ENCODE measurements at places on chromosomes 2 and 18. TPM values are rescaled to one million over a fixed set of nuclear protein-coding genes. Genes with fewer than 3 reads are reported as not detected.

The CMPK2 gene
- total RNA-seq, result 0.67 TPM

The DTNA gene
- 0.98 TPM for total RNA-seq

The ACMSD gene
- total RNA-seq, result not detected

The FTCDNL1 gene
- 2.3 TPM for total RNA-seq

The SEH1L gene
- 26.1 TPM for total RNA-seq

The EFR3B gene
- total RNA-seq, result 16.8 TPM

The ABCB11 gene
- total RNA-seq, result not detected

The AGXT gene
- total RNA-seq, result not detected

The TTN gene
- 0.03 TPM for total RNA-seq

The LYG1 gene
- 2.0 TPM for total RNA-seq

The NHEJ1 gene
- 15.0 TPM for total RNA-seq
